ENCODE measurements at places on chromosomes 2 and 18.

DNA sequence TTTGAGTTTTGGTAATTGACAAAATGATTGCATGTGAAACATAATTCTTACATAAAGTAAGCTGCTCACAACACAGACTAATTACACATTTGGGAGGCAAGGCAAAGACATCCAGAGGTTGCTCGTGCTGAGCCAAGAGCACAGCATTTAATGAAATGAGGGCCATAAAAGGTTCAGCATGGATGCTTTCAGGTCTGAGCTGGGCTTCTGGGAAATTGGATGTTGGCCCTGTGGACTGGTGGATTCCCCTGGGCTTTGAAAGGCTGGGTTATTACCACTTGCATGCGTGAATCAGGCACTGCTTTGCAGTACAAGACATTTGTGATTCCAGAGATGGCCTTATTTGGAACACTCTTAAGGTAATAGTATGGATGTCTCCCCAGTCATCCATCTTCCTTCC is 533.5 kb upstream of the NRP2 start:
- DNase-seq = no peak

- no peak for DNase-seq
These were observed 583 bp downstream of the NEMP2 start for GRCh38 chr2:190533968-190534309.

- DNase-seq = no peak
These were observed 37.0 kb upstream of the CRIM1 start for GRCh38 chr2:36318547-36318946.

GRCh38 chr2:196275646-196276352 is 104.4 kb upstream of the STK17B start:
- DNase-seq = no peak

DNA sequence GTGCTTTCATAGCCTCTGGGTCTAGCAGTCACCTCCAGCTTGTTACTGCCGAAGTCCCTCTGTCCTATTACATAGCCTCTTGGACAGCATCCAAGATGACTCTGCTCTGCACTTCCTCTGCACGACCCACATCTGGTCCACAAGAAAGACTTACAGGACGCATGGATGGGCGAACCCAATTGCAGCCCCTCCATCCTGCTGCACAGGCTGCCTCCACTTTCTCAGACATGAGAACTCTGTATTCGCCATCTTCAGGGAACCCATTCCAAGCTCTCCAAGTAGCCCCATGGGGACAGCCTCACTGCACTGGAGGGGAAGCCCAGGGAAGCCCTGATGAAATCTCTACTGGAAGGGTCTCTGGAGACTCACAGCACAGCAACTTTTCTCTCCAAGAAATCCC is 172.1 kb downstream of the GFPT1 start:
- DNase-seq = no peak

- DNase-seq = no peak
These were observed 857 bp downstream of the RESP18 start for GRCh38 chr2:219331560-219332213.

- no peak for DNase-seq
These were observed 27.5 kb upstream of the MARCHF7 start for GRCh38 chr2:159684796-159685195.

- DNase-seq = no peak
These were observed 1.7 kb downstream of the EPHA4 start for GRCh38 chr2:221570321-221570935.

DNA sequence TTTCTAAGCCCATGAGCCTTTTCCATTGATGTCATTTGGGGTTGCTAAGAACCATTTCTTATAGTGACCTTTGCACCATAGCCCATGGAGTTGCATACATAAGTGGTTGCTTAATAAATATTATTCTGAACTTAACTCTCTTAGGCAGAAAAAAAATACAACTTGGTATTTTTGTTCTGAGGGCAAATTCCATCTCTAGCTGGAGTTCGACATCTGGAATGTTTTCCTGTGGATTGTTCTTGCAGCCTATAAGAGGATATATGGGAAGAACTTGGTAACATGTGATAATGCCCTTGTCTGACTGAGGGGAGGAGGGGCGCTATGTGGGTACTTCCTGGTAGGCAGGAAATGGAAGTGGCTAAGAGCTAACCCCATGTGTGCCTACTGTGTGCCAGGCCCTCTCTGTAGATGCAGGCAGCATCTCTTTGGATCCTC is 20.7 kb downstream of the IGFBP2 start:
- DNase-seq = no peak

GRCh38 chr2:240294514-240294913 is 140.9 kb upstream of the GPC1 start:
- no peak for DNase-seq

- no peak for DNase-seq
These were observed 10.7 kb downstream of the COL6A3 start for GRCh38 chr2:237403024-237403882.

DNA sequence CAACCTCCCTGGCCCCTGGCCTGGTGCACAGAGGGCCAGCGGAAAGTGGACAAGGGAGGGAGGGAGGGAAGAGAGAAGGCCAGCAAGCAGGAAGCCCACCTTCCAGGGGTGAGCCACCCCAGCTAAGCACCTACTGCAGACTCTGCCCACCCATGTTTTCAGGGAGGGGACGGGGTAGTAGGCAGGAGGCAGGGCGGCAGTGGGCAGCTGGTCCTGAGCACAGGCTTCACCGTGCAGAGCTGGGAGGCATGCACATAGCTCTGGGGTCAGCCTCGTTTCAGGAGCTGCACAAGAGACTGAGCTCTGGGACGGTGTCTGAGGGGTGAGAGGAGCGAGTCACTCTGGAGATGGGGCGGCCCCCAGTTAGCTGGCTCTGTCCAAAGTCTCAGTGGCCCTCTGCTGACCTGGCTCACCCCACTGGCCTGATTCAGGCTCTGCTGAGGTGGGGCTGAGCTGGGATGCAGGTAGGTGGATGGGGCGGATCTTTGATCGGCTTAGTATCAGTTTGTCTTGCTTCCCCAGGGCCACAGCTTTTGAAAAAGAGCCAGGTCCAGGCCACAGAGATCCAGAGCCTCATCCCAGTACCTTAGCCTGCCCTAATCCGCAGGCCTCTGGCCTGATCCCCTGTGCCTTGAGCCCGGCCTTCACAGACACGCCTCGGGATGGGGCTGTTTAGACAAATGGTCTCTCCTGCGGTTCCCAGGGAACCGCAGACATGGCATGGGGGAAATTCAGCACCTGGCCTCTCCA is 3.7 kb downstream of the NMUR1 start:
- DNase-seq = no peak

DNA sequence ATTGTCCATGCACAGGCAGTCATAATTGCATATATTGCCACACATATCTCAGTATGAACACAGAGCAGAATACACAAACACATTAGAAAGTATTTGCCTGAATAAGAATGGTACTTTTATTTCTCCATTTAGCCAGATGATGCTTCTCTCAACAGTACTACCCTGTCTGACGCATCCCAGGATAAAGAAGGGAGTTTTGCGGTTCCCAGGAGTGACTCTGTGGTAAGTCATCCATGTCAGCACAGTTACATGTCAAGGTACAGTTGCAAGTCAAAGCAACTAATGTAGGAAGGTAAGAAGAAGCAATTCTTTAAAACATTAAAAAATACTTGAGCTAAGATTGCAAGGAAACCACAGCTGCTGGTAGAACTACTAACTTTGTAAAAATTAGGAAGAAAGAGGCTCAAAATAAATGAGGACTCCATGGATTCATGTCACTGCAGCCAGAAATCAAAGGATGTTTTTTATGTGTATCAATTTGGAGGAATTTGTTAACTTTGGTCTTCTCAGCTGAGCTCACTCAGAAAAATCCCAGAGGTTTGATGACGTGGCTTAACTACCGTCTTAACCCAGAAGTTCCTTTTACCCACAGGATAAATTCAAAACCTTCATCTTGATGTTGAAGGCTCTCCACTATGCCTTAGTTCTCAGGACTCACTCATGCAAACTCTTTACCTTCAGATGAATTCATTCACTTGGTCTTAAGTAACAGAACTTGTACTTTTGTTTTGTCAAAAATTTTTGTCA is 130.3 kb downstream of the ARHGAP28 start:
- DNase-seq = no peak

- no peak for DNase-seq
These were observed 62.3 kb downstream of the ROCK1 start for GRCh38 chr18:21049306-21049705.

DNA sequence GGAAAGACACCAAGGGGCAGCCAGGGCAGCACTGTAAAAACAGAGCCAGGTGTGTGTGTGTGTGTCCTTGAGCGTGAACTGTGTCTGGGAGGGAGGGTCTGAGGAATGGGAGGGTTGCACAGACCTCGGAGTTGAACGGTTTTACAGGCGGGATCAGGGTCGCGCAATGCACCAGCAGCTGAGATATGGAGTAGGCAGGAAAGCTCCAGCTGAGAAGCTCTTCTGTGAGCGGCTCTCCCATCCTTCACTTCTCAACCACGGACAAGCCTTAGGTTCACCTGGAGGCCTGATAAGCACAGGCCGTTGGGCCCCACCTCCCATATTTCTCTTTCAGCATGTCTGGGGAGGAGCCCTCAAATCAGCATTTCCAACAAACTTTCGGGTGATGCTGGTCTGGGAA is 12.1 kb downstream of the SERTAD2 start:
- DNase-seq = no peak

- no peak for DNase-seq
These were observed 344.0 kb downstream of the ARHGAP15 start for GRCh38 chr2:143473216-143473615.

Measured in T1000 (cell line).